Fibroblast of pulmonary artery (primary cell): ENCODE measurements at places on chromosomes 6 and 20.

DNA sequence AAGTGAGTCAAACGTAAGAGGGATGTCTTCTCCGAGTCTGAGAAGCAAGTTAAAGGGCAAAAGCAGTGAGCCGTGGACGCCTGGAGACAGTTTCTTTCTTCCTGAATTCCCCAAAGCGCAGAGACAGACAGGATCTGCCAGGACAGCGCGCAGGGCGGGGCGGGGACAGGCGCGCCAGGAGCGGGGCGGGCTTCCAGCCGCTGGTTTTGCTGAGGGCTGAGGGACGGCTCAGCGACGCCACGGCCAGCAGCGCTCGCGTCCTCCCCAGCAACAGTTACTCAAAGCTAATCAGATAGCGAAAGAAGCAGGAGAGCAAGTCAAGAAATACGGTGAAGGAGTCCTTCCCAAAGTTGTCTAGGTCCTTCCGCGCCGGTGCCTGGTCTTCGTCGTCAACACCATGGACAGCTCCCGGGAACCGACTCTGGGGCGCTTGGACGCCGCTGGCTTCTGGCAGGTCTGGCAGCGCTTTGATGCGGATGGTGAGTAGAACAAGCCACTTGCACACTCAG lies at the start of gene SCGN:
Gene SCGN (plus strand): TSS at position 209 of the 509 bp plus-strand sequence. CDS start 189 bp downstream, at position 398.
- DNase-seq, result peak; percentile 73

DNA sequence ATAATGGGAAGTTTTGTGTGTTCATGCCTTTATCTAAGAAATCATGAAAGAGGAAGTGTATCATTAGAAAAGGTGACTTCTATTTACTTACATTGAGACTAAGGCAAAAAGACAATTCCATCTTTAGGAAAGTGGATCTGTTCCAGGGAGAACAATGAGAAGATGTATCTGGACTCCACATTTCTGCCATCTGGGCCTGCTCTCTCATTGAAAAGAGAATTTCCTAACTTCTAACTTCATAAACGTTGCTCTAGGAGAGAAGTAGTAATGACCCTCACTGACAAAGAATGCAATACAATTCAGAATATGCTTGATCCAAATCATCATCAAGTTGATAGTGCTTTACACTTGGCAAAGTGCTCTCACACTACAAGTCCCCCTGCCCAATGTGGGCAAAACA lies 294.2 kb downstream of the OGFRL1 start:
- no peak for DNase-seq

GRCh38 chr20:51284176-51284575 lies 258.3 kb downstream of the NFATC2 start:
- DNase-seq, result no peak

DNA sequence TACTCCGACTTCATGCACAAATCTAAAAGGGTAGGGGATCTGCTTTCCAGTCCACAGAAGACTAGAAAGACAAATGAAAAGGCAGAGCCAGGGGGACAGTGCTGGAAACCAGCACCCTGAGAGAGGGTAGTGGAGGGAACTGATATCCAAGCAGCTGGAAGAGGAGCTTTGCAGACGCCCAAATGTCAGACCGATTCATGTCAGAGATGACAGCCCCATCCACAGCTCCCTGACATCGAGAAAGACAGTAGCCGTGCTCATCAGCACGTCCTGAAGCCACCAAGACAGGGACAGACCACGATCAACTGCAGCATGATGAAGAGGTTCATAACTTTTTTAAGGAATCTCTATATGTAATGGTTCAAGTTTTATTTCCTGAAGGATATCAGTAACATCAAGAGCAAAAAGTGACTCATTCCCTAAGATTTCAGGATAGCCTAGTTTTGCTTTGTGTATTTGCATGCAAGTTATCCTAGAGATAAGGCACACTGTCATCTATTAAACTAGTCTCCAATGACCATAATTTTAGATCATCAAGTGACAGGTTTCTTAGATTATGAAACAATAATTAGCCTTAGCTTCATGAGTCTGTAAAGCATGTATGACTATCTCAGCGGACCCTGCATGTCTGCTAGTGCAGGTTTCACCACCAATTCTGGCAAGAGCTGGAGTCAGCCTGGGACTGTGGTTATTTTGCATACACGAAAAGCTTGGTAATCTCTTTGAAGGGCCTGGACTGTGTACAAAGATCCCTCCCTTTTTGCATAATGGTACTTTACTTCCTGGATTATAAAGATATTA lies 43.0 kb downstream of the PRDM1 start:
- peak; percentile 68 for DNase-seq

DNA sequence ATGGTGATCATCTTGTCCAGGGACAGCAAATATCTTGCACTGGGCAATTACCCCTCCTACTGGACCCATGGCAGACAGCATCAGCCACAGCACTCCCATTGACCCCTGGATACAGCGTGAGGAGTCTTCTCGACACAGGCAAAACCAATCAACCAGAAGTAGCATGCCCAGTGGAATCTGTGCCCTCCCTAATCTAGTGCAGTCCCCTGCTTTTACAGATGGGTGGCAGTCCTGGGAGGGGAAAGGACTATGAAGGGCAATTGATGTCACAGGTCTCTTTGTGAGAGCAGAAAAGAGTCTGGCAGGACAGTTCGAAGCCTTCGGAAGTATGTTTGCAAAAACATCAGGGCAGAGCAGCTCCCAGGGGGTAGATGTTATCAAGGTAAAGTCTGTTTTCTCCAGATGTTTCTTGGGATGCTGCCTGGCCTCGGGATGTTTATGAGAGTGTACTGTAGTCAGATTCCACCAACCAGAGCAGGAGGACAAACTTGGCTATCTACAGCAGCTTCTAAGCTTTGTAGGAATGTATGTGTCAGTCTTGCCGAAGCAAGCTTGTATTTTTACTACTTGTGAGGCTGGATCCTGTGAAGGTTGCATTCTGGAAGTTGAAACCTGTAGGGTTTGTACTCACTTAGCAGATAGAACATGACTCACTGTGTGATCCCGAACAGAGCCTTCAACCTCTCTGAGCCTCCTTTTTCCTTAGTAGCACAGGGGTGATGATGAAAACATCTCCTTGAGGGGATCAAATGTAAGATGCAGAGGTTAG lies 63.0 kb upstream of the MYL9 start:
- DNase-seq, result no peak

- DNase-seq, result no peak
Observed at GRCh38 chr6:63476302-63476701, 96.0 kb upstream of the LOC128125822 start.

DNA sequence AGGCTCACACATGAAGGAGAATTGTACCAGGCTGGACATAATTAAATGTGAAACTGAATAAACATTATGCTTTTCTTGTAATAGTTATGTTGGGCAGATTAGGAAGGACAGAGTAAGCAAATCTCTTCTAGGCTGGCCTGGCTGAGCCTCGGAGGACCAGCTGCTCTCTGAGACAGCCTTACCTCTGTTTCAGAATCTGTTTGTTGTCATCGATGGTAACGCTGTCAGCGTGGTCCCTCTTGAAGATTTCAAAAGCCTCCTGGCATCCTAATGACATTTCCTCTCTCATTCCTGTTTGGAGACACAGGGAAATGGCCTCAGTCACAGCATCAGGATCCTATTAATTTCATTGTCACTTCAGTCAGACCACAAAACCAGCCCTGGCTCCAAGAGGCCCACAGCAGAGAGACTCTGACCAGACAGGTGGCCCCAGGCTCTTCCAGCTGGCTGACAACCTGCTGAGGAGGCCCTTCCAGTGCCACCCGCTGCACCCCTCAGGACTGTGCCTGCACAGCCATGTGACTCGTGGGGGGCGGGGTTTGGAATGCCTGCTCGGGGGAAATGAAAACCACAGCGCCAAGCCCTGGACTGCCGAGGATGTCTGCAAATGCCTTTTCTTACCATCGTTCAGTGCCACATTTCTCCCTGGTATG lies 108.5 kb upstream of the KCNK16 start:
- no peak for DNase-seq

DNA sequence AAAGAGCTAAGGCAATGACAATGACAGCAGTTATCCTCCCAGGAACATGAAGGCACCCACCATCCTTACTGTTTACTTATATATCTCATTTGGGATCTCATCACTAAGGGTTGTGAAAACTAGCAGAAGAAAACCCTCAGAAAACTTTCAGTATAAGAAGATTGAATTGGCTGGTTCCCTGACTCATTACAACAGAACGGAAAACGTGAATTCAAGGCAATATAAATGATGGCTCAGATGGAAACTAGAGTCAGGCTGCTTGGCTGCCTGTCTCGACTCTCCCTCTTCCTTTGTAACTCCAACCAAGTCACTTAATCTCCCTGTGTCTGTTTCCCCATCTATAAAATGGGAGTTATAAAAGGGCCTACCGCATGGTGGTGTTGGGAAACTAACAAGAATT lies 387.1 kb upstream of the JARID2 start:
- no peak for DNase-seq

GRCh38 chr6:103280417-103280816 lies 1579.3 kb downstream of the HACE1 start:
- DNase-seq, result no peak

DNA sequence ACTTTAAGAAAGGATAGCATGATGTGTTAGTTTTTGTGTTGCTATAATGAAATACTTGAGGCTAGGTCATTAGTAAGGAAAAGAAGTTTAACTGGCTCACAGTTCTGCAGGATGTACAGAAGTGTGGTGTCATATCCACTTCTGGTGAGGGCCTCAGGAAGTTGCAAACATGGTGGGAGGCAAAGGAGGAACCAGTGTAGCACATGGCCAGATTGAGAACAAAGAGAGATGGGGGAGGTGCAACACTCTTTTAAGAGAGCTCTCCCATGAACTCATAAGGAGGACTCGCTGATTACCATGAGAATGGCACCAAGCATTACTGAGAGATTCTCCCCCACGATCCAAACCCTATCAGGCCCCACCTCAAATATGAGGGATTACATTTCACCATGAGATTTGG lies 265.4 kb downstream of the RIMS1 start:
- no peak for DNase-seq

DNA sequence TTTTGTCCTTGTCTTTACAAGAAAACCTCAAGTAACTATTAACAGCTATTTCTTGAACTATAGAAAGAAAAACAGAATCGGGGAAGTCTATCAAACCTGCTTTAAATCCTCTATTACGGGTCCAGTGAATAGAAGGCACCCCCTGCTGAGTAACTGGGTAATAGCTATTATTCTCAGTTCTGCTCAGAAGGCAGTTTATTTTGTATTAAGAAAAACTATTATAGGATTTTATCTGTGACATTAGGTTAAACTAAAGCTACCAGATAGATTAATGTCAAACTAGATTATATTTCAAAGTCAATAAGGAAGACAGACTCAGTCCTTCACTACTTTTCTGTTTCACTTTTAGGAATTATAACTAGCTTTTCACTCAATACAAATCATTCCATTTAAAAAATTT lies 93.7 kb downstream of the DST start:
- peak; percentile 36 for DNase-seq

GRCh38 chr6:13165502-13166172 lies 162.7 kb downstream of the TBC1D7 start:
- peak; percentile 4 for DNase-seq

DNA sequence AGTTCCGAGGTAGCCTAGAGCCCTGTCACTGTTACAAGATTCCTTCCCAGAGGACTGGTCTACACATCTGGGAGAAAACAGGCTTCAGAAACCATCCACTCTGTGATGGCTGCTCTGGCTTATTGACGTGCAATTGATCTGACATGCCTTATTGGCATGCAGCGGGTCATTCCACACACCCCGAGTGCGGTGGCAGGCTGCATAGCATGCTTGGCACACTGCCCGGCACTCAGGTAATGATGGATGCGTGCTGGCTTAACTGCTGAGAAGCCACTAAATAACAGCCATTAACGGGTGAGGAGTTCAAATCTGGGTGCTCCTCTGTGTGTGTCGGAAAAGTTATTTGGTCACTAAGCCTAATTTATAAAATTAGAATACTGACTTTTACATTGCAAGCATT lies 67.9 kb upstream of the CDH4 start:
- DNase-seq, result no peak

GRCh38 chr6:170297576-170298330 lies 6.9 kb upstream of the DLL1 start:
- no peak for DNase-seq

GRCh38 chr6:38915205-38915925 lies 133.2 kb upstream of the GLP1R start:
- DNase-seq, result no peak

GRCh38 chr20:1467082-1467354 lies 369 bp upstream of the NSFL1C start:
- DNase-seq, result no peak

DNA sequence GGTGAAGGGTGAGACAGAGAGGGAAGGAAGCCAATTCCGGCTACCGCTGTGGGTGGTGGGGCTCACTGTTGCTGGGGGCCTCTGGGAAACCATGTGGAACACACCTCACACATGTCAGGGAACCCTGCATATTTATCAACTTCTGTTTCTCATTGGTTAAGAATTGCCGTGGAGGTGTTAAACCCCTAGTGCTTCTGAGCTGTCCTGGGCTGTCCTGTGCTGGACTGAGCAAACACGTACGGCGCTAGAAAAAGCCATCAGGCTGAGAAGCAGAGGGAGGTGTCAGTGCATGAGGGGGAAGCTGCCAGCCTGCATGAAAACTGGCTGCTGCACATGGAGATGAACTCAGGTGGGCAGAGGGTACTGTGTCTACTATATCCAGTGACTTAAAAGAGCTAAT lies 103.9 kb upstream of the JAG1 start:
- no peak for DNase-seq
